ENCODE measurements at places on chromosomes 16 and 17. TPM values are rescaled to one million over a fixed set of nuclear protein-coding genes. Genes with fewer than 3 reads are reported as not detected.

GRCh38 chr16:64983963-64984362 lies 137.9 kb downstream of the CDH11 start:
- DNase-seq = no peak

- no peak for DNase-seq
Measured at GRCh38 chr17:15513058-15513791, 45.8 kb upstream of the CDRT4 start.

DNA sequence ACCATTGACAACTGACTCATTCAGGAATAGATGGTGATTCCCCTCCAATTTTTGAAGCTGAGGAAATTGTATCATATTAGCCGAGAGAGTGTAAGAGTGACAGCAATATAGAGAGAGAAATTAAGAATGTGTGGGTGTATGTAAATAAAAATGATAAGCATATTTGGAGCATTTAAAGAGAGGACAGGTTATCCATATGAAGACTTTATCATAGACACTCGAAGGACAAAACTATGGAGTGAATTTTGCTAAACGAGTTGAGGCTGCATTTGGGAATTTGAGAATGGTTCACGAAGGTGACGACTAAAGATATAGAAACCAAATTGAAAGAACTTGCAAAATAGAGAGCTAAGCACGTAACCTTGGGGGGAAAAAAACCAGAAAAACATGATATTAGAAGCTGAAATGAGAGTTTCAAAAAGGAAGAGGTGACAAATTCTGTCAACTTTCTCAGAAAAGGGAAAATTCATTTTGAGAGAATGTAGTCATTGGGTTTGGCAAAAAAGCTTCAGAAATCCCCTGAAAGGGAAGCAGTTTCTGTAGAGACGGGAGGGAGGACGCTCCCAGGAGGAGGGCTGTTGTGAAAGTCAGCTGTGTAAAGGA lies 129.7 kb downstream of the KCNJ2 start:
- no peak for DNase-seq

GRCh38 chr17:36592316-36592715 lies 637 bp downstream of the DHRS11 start:
- no peak for DNase-seq

- no peak for DNase-seq
Measured at GRCh38 chr16:986925-987582, 5.5 kb downstream of the SOX8 start.

- DNase-seq = no peak
Measured at GRCh38 chr16:79165506-79165905, 435.0 kb downstream of the MAF start.

Gene ZMYND15
- 1.7 TPM for total RNA-seq

Gene SEBOX
- total RNA-seq = not detected

Measured in esophagus squamous epithelium (tissue), 5 donors.